ENCODE measurements at places on chromosomes 5 and 9.

DNA sequence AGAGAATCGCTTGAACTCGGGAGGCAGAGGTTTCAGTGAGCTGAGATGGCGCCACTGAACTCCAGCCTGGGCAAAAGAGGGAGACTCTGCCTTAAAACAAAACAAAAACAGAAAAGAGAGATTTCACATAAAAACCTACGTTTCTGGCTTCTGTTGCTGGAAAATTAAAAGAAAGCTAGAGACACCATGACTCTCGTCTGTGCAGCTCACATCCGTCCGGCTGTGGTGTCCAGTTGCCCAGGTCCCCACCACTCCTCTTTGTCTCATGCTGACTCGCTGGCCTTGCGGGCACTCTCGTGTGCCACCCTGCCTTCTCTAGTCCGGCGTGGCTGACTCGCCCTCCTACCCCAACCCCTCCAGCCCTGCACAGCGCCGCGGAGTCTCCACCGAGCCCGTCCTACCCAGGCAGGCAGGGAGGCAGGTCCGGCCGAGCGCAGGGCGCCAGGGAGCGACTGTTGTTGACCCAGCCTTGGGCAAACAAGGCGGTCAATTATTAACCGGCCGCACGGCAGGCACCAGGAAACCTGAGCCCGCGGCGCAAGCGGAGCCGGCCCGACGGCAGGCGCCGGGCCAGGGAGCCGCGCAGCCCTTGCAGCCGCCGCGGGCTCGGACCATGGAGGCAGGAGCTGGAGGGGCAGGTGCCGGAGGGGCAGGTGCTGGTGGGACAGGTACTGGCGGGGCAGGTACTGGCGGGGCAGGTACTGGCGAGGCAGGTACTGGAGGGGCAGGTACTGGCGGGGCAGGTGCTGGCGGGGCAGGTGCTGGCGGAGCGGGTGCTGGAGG is at the start of gene PRRT1B:
Gene PRRT1B, plus strand, starts transcription at position 521 of the 783 bp plus-strand sequence. Its CDS starts 93 bp downstream, at position 614.
- peak; percentile 60 for DNase-seq

- DNase-seq, result no peak
Measured at GRCh38 chr9:2128141-2128540, 113.0 kb downstream of the SMARCA2 start.

GRCh38 chr9:68522954-68523353 is 17.7 kb downstream of the TMEM252 start:
- DNase-seq, result no peak

DNA sequence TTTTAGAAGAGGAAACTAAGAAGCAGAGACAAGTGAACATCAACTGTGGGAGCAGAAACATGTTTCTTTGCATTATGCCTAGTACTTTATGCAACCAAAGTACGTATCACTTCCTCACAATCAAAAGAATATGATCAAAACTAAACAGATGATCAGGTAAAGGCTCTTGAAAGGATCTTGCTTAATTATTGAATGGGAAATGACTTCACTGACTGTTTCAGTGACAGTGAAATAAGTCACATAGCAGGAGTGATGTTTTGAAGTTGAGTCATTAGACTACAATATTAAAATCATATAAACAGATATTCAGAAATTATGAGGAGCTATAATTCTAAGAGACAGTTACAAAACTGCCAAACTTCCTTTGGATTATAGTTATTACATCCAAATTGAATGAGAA is 527.3 kb downstream of the MTRR start:
- no peak for DNase-seq

DNA sequence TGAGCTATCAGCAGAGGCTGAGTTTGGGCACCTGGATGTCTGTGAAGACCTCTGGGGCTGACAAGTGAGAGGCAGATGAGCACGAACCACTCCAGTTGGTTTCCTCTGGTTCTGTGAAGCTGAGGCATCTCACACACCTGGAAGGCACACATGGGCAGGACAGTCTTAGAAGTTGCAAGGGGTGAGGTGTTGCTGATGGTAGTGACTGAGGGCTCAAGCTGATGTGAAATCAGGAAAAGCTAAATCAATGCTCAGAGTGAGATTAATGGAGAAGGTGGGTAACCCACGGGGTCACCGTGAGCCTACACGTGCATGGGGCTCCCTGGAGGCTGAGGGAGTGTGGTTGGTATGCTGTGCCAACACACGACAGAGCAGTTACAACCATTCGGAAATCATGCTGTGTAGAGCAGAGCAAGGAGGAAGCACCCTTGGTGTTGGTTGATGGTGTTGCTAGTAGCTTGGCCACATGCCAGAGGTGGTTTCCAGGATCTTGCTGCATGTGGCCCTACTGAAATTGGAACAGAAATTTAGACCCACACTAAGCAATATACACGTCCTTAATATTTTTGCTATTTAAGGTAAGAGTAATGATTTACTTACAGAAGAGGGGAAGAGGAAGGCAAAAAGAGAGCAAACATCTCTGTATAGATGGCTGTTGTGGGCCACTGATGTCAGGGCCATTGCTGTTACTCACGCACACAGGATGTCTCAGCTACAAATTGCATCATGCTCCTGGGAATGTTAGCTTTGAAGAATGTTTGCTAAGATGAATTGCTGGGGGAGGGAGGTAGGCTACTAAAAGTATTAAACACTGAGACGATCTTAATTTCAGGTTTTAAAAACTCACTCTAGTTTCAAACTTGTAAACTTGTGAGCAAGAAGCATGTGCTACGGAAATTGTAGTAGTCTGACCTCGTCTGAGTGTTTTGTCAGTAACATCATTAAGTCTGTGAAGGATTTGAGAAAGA is 170.5 kb downstream of the ARHGEF28 start:
- peak; percentile 59 for DNase-seq

- DNase-seq, result no peak
Measured at GRCh38 chr9:123353041-123353440, 3.0 kb upstream of the CRB2 start.

DNA sequence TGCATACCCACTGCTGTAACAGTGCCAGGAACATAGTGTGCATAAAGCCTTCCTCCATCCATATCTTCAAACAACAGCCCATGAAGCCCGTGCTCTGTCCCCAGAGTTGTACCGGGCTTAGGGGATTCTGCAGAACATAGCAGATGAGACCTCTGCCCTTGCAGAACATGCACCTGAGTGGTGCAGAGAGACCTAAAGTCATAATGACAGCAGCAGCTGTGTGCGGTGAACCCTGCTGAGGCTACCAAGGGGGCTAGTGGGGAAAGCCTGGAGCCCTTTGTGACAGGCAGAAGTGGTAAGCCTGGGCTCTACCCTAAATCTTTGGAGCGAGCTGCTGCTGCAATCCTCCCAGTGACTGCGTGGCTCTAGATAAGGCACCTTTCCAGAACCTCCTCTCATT is 32.2 kb upstream of the BRD3 start:
- DNase-seq, result no peak

- peak; percentile 97 for DNase-seq
Measured at GRCh38 chr9:130118841-130119518, 53.2 kb upstream of the NCS1 start.

DNA sequence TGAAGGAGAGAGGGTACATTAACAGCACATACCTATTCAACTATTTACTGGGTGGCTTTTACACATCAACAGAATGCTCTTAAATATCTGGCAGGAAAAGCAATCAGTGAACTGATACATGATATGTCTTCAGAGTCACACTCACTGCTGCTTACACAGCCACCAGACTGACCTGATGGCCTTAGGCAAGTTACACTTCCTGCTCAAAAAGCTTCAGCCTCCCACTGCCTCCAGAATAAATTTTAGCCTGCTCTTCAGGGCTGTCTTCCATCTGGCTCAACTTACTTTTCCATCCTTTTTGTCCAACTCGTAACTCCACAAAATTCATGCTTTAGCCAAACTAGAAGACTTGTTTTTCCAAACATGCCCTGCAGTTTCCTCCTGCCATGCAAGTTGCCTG is 10.7 kb downstream of the LOX start:
- DNase-seq, result no peak

- DNase-seq, result no peak
Measured at GRCh38 chr9:30977965-30978364, 1406.5 kb upstream of the ACO1 start.

- DNase-seq, result no peak
Measured at GRCh38 chr5:43548358-43548757, 8.5 kb downstream of the PAIP1 start.

DNA sequence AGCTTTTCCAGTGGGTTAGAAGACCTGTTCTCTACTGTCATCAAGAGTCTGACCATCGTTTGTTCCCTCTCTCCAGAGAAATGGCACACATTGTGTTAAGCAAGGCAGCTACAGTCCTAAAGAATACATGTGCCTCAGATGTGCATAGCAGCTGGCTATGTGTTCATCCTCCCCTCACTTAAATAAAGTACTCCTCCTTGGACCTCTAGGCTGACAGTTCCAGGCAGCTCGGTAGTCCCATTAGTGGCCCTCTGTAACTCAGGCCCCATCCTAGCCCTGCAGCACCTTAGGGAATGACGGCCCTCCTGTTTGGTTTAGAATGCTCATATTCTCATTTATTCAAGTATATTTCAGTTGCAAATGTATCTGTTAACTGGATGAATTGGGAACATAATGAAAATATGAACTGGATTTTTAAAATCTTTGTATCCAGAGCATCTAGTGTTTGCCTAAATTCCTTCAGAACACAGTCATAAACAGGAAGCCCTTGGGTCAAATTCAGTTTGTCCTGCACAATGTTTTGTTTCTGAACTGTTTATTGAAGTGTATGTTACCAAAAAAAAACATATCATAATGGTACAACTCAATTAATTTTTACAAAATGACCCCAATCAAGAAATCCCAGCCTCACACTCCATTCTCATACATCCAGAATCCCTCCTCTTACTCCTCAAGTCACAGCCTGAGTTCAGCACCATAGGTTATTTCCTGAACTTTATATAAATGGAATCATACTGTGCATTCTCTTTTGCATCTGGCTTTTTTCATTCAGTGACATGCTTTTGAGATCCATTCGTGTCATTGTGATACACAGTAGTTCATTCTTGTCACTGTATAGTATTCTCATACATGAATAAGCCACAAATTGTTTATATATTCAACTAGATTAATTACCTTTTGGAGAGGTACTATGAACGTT is 1.6 kb upstream of the ASPN start:
- no peak for DNase-seq

DNA sequence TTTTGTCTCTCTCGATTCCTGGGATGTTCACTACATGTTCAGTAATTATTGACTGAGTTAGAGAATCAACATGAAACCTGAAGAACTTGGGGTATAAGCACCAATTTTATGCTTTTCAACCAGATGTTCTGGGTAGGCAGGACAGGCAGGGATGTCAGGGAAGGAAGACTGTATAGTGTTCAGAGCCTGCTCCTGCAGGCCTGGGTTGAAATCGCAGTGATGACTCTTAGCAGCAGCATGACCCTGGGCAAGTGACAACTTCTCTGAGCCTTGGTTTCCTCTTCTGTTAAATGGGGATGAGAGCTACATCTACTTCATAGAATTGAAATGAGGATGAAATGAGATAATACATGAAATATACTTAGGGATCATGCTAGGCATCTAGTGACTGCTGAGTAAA is 29.7 kb upstream of the PANK3 start:
- DNase-seq, result no peak

DNA sequence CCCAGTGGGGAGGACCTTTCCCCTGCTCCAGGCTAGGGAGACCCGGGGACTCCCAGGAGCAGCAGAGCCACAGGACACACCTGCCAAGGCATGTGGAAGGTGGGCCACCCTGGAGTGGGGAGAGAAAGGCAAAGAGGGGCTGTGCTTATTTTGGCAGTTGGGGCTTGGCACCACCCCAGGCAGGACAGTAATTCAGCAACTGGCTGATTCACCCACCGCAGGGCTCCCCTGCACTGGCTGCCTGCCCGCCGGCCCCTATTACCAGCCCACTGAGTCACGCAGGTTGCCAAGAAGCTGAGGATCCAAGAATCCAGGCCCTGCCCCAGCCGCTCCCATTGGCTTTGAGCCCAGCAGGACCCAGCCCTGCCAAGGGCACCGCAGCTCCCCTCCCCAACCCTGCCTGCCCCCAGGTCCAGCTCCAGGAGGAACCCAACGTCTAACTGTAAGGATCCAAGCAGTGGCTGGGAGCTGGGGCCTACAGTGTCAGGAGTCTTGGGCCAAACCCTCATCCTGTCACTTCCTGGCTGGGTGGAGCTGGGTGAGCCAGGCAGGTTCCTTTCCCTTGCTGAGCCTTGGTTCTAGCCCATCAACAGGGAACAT is 14.2 kb upstream of the RALGDS start:
- peak; percentile 94 for DNase-seq

GRCh38 chr9:30310711-30311110 is 2073.7 kb upstream of the ACO1 start:
- DNase-seq, result no peak

DNA sequence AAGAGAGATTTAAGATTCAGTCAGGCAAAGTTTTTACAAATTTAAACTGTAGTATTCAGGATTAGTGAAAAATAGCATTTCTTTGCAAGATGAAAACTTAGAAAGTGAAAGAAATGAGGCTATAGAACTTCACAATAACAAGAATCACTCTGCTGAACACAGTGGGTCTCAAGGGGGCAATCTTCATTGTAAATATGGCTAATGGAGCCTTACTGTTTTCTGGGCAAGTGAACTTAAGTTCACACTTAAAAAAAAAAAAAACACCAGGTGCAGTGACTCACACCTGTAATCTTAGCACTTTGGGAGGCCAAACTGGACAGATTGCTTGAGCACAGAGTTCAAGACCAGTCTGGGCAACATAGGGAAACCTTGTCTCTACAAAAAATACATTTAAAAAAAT is 175.9 kb upstream of the SNX2 start:
- no peak for DNase-seq

All from COR-L47 (cell line).